ENCODE measurements at places on chromosomes 7 and 10. TPM values are rescaled to one million over a fixed set of nuclear protein-coding genes. Genes with fewer than 3 reads are reported as not detected.

PTPRN2 gene
- 5.1 TPM for total RNA-seq

SKAP2 gene
- total RNA-seq: 37.7 TPM

OR2A42 gene
- total RNA-seq: not detected

GRCh38 chr7:126792521-126792920 lies 460.2 kb downstream of the GRM8 start:
- DNase-seq: no peak

DNA sequence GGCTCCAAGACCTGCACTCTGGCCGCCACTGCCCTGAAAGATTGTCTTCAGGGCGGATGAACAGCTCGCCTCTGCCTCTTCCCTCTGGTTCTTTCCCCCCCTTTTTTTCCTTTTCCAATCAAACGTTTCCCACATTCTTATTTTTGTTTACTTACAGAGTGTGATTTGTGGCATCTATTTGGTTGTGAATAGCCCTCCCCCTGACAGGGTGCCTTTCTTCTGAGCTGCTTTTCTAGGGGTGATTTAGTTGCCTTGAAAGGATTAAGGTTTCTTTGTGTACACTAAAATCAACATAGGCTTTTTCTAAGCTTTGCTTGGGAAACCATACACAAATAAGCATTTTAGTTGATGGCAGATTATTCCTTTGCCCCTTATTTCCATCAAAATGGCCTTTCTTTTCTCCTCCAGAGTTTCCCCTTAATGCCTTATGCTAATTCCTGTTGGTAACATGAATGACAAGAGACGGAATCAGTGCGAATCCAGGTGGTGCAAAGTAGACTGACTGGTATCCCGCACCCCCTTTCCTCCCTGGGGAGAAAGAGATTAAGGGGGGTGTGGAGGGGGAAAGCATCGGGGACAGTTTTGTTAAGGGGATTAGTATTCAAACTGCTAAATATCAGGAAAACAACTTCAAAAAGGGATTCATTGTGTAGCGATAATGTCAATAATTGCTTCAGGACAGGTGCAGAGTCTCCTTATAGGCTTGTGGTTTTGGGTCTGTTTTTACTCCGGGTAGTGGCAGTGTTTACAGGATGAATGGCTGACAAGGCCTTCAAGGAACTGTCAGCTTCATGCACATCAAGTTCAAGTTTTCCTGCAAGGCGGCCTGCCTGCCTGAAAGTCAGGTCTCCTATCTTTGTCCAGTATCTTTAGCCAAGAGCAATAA lies 431.6 kb upstream of the GALNT17 start:
- DNase-seq: no peak

- no peak for DNase-seq
Observed at GRCh38 chr10:55233505-55233904, 432.5 kb upstream of the PCDH15 start.

GRCh38 chr10:9342885-9343570 lies 1288.5 kb downstream of the GATA3 start:
- DNase-seq: peak; percentile 81

GRCh38 chr10:70169011-70169410 lies 1.3 kb downstream of the SAR1A start:
- DNase-seq: no peak

DNA sequence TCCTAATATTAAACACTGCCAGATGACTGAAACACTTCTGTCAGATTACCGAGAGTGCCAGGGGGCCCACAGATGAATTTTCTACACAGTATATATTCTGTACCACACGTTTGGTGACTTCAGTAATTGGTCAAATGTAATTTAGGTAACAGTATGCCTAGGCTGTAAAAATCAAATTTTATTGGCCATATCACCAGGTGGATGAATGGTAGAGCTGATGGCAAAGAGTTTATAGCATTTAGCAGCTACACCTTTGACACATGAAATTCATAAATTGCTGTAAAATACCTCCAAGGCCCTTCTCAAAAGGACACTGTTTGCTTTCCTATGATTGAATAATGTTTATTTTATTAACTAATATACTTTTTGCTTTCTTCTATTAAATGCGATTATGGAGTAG lies 101.3 kb downstream of the ARID5B start:
- no peak for DNase-seq

Measured in lung (tissue), 17 donors.